Panc1 (cell line): ENCODE measurements at places on chromosomes 1 and 21.

GRCh38 chr1:201631037-201631436, 92.1 kb downstream of the NAV1 start:
- no peak for DNase-seq

DNA sequence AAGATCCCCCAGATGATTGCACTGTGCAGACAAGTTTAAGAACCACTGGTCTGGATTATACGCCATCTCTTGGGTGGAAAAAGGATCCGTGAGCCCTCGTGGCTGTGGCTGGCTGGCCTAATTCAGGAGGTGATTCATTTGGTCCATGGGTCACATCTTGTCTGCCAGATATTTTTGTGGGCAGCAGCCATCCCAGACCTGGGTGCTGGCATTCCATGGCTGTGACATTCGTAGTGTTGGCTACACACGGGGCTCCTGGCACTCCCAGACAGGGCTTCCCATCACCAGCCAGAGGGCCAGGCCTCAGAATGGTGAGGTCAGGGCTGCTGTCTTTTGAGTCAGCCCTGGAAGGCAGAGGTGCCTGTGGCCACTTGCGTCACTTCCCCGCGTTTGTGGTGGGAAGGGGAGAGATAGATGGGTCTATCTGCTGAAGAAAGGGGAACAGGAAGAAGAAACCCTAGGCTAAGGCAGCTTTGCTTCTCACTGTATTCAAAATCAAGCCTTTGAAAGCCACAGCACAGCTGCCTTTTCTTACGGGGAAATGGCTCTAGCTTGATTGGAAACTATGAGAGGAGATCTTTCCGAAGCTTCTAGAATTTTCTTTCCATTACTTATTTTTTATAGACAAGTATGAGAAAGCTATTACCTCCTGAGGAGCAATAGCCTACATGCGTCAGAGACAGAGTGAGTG, 32.4 kb downstream of the EIF2D start:
- DNase-seq, result no peak

DNA sequence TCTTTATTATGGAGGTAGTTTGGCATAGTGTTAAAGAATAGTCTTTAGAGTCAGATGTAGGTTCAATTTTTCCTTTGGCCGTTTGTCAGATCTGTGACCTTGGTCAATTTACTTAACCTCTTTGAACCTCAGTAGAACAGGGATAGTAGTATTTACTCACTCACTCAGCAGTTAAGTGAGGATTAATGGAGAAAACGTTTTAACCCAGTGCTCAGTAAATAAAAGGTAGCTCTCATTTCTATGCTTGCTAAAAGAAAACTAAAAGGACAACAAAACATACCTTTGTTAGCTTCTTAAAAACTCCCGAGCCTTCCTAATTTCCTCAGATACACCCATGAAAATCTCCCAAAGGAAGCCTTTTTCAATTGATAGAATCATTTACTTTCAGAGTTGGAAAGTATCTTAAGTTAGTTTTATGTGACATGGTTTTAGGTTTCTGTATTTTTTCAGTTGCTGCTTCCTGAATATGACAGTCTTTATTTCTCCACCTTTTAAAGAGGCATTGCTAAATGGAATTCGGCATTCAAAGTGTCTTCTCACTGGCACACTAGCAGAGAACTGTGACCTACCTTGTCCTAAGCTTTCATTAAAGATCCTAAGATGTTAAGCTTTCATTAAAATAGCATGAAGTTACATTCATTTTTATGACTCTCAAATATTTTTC, 7.8 kb downstream of the ABCD3 start:
- DNase-seq, result no peak

- no peak for DNase-seq
Measured at GRCh38 chr1:25989440-25990234, 8.2 kb downstream of the PAFAH2 start.

DNA sequence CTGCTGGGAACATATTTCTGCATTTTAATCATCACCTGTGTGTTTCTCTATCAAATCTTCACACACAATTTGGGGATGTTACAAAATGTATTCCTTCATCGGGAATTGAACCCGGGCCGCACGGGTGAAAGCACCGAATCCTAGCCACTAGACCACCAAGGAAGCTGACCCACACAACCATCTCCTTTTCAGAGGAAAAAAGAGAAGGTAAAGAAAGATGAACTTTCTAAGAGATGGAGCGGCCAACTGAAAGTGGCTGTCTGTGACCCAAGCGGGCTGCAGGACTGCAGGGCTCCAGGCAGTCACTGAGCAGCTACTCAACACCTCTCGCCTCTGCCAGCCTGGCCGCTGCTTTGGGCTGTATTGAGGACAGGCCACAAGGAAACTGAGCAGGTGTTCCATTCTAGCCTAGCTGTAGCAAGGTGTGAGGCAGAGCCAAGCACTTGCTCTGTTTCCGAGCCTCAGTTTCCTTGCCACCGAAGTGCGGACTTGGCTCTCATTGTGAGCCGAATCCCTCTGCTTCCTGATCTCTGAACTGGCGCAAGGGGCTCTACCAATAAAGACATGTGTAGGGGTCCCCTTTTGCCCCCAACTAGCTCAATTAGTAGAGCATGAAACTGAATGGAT, 156.9 kb upstream of the NBPF11 start:
- DNase-seq, result no peak

DNA sequence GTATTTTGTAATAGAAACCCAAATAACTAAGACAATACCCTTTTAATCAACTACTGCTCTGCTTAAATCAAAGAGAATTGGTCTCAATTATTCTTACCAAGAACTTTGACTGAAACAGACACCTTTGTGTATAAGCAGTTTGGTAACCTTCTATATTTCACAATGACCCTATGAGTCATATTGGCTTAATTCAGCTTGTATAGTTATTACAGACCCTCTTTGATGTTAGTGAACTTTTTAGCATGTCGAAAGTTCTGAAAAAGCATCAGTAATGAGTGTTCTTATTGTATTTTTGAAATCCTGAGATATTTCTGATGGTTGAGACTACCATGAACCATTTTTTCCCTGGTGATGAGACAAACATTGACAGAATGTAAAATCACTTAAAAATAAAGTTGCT, 43.3 kb upstream of the RABGAP1L start:
- no peak for DNase-seq

- DNase-seq, result no peak
Measured at GRCh38 chr1:22685591-22686059, 25.0 kb upstream of the EPHB2 start.

DNA sequence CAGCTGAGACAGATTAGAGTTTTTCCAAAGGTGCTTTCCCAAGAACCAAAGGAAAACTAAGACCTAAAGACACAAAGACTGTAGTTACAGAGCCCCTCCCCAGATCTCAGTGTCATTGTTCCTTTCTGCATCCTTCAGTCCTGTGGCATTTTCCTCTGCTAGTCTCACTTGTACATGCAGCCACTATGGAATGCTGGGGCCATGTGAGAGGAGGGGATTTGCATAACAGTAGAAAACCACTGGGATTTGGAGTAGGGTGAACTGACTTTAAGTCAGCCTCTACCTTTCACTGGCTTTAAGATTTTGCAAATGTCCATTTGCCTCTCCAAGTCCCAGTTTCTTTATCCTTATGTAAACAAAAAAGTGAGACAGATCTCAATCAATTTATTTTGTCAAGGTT, 119.4 kb upstream of the F3 start:
- DNase-seq, result no peak
